T-helper 17 cell (primary cell): ENCODE measurements at places on chromosomes 3 and 15. TPM values are rescaled to one million over a fixed set of nuclear protein-coding genes. Genes with fewer than 3 reads are reported as not detected.

GRCh38 chr15:84023636-84024035 is 211.9 kb upstream of the GOLGA6L4 start:
- H3K27me3 ChIP-seq, result peaks cover 26% of the 10 kb centered on the region
- H3K4me3 ChIP-seq, result no peak overlapping the region
- no peak overlapping the region for H3K27ac ChIP-seq
- no peak for DNase-seq

- H3K27ac ChIP-seq, result peak overlapping the region; percentile 95
- peaks cover 19% of the 10 kb centered on the region for H3K36me3 ChIP-seq
- H3K4me3 ChIP-seq, result peak overlapping the region; percentile 96
- no peaks in the 10 kb centered on the region for H3K27me3 ChIP-seq
These were observed 25.8 kb downstream of the OXNAD1 start for GRCh38 chr3:16290827-16291196.

The GP9 gene
- total RNA-seq, result 68.5 TPM

GRCh38 chr15:36594556-36595090 is 15.2 kb downstream of the CDIN1 start:
- DNase-seq, result no peak
- H3K27me3 ChIP-seq, result no peaks in the 10 kb centered on the region
- H3K27ac ChIP-seq, result no peak overlapping the region
- peaks cover 6% of the 10 kb centered on the region for H3K4me1 ChIP-seq
- H3K4me3 ChIP-seq, result no peak overlapping the region

DNA sequence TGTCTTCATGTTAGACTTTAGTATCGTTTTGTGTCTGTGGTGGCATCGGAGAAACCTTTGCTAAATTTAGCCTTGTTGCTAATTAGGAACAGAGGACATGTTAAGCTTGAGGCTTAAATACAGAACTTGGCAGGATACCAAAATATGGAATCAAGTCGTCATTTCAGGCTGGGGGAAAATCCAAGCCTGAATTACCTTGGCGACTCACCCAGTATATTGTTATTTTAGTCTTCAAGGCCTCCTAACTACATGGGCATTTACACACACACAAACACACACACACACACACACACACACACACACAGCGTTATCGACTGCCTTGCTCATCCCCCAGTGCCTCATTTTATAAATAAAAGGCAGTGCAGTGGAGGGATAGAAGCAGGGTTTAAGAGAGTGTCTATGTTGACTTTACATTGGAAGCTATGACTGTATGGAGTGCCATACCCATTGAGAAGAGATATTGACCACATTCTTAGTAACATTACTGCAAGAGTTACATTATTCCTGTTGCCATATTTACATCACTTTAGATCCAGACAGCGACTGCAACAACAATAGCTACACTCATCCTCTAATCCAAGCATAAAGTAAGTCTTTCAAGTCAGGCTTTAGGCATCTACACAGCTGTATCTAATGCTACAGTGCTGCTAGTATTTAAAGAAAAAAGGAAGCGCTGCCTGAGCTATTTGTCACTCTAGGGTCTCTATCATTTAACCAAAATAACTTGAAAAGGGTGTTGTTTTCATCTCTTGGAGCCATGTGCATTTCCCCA is 210.8 kb upstream of the SEMA6D start:
- H3K4me1 ChIP-seq, result no peaks in the 10 kb centered on the region
- H3K27me3 ChIP-seq, result peaks cover 12% of the 10 kb centered on the region
- H3K36me3 ChIP-seq, result no peaks in the 10 kb centered on the region

DNA sequence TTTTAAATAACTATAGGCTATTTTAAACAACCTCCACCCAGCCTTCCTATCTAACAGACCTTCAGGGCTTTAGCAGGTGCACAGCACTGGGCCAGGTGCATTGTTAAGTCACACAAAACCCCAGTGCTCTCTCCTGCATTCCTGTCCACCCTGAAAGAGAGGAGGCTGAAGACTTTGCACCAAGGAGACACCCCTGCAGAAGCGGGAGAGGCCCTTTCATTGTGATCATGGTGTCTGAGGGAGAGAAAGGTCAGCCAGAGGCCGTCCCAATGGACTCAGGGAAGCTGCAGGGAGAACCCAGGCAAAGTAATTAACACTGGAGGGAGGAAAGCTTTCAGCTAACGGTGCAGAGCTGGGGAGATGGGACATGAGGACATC is 5.2 kb downstream of the LRIG1 start:
- peaks cover 75% of the 10 kb centered on the region for H3K4me1 ChIP-seq
- H3K4me3 ChIP-seq, result peak overlapping the region; percentile 73
- H3K36me3 ChIP-seq, result peaks cover 3% of the 10 kb centered on the region
- no peaks in the 10 kb centered on the region for H3K27me3 ChIP-seq
